A172 (cell line): ENCODE measurements at places on chromosomes 2 and 18. TPM values are rescaled to one million over a fixed set of nuclear protein-coding genes. Genes with fewer than 3 reads are reported as not detected.

DNA sequence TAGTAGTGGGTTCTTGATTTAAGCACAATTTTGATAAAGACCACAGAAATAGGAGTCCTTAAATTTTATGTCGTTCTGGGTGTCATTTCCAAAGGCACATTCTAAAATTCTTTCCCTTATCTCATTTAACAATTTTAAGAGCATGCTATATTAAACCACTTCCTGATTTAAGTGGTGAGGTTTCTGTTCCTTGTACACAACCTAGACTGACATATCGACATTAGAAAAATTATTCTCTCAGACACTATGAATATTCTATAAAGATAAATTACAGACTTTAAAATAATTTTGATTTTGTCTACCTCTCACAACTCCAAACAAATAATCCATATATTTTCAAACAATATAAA is 923.8 kb downstream of the LRP1B start:
- no peak for DNase-seq

GRCh38 chr2:18552351-18553077 is 7.9 kb downstream of the RDH14 start:
- DNase-seq: no peak

- peak; percentile 19 for DNase-seq
These were observed 175.2 kb upstream of the PKDCC start for GRCh38 chr2:41872646-41873045.

DNA sequence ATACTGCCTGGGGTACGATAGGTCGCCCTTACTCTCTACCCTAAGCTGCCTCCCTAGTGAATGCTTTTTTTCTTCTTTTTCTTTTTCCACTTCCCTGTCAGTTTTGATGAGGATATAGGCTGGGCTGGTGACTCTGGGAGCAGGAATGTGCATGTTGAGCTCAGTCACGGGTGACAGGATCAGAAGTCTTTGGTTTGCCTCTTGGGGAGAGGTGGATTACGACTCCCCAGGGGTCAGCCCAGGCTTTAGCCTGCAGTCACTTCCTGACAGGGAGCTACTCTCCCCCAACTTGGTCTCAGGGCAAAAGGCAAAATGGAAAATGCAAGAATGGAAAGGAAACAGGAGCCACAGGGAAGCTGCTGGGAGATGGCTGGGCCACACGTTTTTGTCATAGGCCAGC is 57.3 kb downstream of the THNSL2 start:
- DNase-seq: peak; percentile 74

GRCh38 chr2:204277226-204277625 is 268.0 kb upstream of the PARD3B start:
- no peak for DNase-seq

- DNase-seq: no peak
These were observed 30.3 kb upstream of the TLK1 start for GRCh38 chr2:171191021-171191420.

MC2R gene
- total RNA-seq: not detected in 2 replicates

CFAP65 gene
- total RNA-seq: 0.26 and 0.55 TPM in 2 replicates

DNA sequence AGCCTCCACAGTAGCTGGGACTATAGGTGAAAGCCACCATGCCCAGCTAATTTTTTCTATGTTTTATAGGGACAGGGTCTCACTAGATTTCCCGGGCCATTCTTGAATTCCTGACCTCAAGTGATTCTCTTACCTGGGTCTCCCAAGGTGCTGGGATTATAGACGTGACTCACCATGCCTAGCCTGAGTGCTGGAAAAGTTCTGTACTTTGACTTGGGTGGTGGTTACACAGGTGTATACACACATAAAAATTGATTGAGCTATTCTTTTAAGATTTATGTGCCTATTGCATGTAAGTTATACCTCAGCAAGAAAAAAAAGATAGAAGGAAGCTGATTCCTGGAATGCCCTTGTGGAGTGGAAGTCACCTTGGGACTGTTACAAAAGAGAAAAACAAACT is 34.8 kb upstream of the KCNF1 start:
- no peak for DNase-seq

- no peak for DNase-seq
These were observed 31.4 kb downstream of the RAB31 start for GRCh38 chr18:9739516-9739915.

DNA sequence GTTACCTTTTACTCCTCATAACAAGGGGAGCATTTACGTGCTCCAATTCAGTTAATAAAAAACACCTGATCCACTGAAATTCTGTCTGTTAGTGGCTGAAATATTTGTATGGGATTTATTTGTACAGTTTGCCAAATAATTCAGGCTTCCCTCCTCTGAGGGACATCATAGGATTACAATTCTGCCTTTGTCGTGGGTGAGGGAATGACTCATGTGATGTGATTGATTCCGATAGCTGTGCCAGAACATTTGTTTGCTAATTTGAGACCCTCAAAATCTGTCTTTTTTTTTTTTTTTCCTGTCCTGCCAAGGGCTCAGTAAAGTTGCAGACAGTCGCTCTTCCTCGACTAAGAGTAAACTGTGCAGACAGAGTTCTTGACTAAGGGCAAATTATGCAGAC is 612.6 kb upstream of the CDH2 start:
- no peak for DNase-seq

CRYGB gene
- not detected in 2 replicates for total RNA-seq

DNA sequence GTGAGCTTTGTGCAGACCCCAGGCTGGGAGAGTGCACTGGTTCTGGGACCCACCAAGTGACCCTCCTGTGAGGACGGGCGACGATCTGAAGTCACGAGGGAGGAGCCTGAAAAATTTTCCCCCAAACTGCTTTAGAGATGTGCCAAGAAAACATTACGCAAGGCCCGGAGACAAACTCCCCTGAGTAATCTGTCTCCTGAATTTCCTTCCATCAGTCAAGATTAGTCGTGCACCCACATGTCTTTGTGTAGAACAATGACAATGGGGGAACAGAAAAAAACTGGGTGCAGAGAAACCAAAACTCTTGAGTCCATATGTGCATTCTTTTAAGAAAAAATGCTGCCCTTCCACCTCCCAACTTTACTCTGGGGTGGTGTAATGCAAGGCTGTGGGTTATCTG is 12.6 kb upstream of the NCK2 start:
- DNase-seq: no peak

GRCh38 chr2:190272457-190272842 is 47.2 kb downstream of the HIBCH start:
- no peak for DNase-seq

DNA sequence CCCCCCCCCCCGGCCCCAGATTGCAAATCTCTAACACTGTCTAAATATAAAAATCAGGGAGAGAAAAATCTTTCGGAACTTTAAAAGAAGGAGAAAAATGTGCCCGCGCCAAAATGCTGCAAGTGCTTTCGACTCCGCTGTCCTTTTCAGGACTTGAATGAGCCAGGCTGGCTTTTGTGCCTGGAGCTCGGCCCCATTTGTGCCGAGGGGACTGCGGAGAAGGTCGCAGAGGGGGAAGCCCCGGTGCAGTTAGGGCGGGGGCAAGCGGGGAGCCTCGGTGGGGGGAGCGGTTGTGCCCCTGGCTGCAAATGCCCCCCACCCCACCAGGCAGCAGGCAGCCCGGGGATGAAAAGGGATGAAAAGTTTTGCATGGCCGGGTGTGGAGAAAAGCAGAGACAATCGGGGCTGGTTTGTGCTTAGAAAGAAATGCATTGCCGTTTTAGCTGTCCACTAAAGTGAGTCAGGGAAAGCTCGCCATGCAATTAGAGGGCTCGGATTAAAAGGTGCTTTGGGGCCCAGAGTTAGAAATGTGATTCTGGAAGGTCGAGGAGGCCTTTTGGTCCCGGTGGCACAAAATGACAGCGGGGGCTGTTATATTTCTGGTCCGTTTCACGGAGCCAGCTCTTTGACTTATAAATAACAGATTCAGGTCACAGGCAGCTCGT is 1.6 kb downstream of the INHBB start:
- DNase-seq: no peak

DNA sequence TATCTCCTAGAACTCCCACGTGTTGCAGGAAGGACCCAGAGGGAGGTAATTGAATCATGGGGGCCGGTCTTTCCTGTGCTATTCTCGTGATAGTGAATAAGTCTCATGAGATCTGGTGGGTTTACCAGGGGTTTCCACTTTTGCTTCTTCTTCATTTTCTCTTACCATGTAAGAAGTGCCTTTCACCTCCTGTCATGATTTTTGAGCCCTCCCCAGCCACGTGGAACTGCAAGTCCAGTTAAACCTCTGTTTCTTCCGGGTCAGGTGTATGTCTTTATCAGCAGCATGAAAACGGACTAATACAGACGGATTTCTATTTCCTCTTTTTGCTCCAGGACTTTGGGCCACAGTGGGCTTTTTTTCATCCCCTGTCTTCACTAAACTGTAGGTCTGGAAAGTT is 88.3 kb upstream of the KCNE4 start:
- DNase-seq: no peak

SERPINB4 gene
- total RNA-seq: not detected in 2 replicates

DNA sequence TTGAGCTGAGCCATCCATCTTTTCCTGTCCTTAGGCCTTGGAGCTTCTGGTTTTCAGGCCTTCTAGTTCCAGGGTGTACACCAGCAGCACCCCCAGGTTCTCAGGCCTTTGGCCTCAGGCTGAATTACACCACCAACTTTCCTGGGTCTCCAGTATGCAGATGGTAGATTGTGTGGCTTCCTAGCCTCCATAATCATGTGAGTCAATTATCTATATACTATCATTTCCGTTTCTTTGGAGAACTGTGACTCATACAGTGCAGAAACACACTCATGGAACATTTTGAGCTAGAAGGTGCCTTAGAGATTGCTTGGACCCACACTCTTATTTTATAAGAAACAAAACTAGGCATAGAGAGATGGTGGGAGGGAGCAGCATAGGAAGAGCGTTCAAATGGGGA is 167.4 kb downstream of the NCK2 start:
- peak; percentile 16 for DNase-seq

DNA sequence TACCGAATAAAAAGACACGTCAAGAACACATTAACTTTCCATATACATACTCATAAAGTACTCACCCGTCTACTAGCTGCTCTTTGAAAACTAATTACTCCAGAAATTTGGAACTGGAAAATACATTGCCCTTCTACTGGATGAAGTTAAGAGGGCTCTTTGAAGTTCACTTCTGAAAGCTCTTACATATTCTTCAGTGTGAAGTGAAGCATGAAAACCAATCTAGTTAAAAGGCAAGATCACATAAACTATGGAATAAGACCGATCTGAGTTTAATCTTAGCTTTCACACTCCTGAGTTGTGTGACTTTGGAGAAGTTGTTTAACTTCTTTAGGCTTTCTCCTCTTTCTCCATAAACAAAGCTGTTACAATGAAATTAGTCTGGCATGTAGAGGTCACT is 38.5 kb downstream of the REV1 start:
- DNase-seq: no peak

DNA sequence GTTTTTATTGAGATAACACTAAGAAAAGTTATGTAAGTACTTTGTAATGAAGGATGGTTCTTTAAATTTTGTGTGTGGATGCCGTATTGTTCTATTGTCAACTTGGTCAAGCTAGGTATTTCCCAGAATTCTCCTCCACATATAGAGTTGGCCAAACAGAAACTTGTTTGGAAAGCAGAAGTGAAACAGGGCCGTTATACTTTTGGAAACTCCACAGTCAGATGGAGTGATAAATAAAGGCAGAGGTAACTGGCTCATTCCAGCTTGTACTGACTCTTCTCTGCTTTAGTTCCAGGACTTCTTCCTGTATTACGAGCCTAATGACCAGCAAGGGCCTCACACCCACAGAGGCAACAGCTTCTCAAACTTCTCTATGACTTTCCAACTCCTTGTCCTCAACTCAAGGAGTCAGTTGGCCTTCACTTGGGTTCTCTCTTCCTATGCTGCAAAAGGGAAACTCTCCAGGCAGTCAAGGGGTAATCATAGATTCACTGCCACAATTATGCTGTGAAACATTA is 16.4 kb upstream of the STARD7 start:
- no peak for DNase-seq

GRCh38 chr2:227870710-227871374 is 589 bp upstream of the DAW1 start:
- peak; percentile 90 for DNase-seq

DNA sequence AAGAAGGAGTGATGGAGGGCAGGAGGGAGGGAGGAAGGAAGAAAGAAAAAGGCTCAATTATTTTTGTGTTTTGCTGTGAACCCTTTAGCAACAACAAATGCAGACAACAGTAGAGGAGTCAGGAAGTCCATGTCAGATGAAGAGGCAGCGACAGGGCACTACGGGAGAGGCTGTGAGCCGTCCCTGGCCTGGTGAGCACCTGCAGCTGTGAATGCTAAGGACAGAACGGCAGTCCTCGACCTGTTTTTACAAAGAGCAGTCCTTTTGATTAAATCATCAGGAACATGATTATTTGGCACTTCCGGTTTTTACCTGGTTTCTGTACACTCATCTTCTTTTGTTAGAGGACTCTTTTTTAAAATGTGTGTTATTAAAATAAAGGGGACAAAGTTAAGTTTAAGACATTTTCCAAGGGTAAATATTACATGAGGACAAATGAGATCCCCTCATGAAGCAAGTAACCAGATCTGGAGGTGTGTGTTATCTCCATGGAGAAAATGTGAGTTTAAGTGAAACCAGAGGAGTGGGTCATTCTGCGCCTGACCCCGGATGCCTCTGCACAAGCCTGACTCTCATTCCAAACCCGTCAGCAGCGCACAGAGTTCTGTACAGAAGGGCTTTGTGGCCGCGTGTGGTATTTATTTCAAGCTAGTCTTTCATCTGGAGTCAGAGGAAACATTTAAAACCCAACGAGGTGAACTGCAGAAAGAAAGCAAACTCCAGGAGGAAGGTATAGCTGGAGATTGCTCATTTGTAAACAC is 492.5 kb downstream of the SOX11 start:
- DNase-seq: no peak

GRCh38 chr18:62198259-62198658 is 11.2 kb downstream of the RELCH start:
- DNase-seq: no peak

FZD7 gene
- total RNA-seq: 8.6 and 10.8 TPM in 2 replicates
